Activated T-cell treated with anti-CD3 and anti-CD28 coated beads, Interleukin-2, amount 50 U/mL, for 1 hour (primary cell): ENCODE measurements at places on chromosomes 6 and 20.

- no peak for DNase-seq
Measured at GRCh38 chr6:87618531-87618930, 28.6 kb downstream of the ORC3 start.

GRCh38 chr6:70700922-70701876 lies 33.5 kb downstream of the SMAP1 start:
- DNase-seq = no peak

- no peak for DNase-seq
Measured at GRCh38 chr6:16754876-16755275, 6.4 kb downstream of the ATXN1 start.

GRCh38 chr20:32385541-32385940 lies 27.4 kb downstream of the ASXL1 start:
- no peak for DNase-seq

- no peak for DNase-seq
Measured at GRCh38 chr6:142684371-142684770, 260.6 kb downstream of the HIVEP2 start.

GRCh38 chr20:39698752-39699151 lies 736.6 kb downstream of the DHX35 start:
- DNase-seq = no peak

DNA sequence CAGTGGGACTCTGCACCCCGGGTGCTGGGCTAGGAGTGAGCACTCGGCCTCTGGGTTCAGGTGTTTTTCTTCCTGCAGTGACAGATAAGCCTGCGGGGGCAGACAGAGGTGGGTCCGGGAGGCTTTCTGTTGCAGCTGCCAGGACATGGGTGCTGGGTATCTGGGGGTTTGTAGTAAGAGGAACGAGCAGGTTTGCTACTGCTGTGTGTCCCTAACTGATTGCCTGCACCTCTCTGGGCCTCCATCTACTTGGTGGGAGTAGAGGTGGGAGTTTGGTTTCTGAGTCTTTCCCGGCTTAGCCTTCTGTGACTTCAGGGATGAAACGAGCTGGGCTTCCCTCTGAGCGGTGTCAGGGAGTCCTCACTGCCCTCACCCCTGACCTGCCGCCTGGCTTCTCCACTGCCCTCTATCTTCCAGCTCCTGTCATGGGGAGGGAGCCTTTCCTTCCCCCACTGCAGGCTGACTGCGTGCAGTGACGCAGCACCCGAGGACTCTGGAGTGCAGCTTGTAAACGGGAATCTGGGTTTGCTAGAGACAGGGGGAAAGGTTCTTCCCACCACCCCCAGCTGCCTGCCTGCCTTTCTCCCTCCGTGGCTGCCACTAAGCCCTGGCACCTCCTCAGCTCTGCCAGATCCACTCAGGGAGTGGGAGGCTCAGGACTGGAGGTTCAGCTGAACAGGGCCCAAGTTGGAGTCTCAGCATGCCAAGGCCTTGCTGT lies 6.7 kb downstream of the DLGAP4 start:
- no peak for DNase-seq

- DNase-seq = no peak
Measured at GRCh38 chr6:52305411-52305810, 20.9 kb upstream of the MCM3 start.

GRCh38 chr20:43191946-43192863 lies 2.5 kb upstream of the PTPRT start:
- DNase-seq = no peak

DNA sequence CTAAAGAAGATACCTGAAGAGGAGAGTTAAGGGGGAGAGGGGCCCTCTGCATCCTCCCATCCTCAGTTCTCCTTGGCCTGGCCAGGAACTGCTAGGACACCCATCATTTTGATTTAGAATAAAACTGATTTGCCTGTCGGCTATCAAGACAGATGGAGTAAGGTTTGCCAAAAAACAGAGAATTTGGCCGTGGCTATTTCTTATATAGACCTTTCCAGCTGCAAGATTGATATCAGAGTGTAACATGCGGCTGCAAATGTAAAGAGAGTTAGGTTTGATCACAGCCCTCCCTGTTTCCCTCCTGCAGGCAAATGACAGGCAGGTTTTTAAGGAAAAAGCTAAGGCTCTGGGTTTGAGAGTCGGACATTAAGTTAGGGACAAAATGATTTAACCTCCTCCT lies 226.6 kb upstream of the TAB2 start:
- DNase-seq = no peak

DNA sequence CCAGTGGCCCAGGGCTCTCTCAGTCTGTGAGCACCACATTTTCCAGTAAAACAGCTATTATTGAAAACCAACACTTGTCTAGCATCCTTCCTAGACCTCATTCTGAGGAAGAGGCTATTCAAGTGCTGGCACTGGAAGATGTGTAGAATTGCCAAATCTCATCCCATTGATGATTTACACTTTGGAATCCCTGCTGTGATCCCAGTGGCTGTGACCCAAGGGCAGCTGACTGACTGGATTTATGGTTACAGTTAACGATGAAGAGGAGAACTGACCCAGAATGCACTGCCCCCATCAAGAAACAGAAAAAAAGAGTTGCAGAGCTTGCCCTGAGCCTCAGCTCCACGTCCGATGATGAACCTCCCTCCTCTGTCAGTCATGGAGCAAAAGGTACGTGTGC lies 2.4 kb downstream of the CMTR1 start:
- no peak for DNase-seq

- no peak for DNase-seq
Measured at GRCh38 chr20:37502654-37503053, 18.4 kb upstream of the NNAT start.

DNA sequence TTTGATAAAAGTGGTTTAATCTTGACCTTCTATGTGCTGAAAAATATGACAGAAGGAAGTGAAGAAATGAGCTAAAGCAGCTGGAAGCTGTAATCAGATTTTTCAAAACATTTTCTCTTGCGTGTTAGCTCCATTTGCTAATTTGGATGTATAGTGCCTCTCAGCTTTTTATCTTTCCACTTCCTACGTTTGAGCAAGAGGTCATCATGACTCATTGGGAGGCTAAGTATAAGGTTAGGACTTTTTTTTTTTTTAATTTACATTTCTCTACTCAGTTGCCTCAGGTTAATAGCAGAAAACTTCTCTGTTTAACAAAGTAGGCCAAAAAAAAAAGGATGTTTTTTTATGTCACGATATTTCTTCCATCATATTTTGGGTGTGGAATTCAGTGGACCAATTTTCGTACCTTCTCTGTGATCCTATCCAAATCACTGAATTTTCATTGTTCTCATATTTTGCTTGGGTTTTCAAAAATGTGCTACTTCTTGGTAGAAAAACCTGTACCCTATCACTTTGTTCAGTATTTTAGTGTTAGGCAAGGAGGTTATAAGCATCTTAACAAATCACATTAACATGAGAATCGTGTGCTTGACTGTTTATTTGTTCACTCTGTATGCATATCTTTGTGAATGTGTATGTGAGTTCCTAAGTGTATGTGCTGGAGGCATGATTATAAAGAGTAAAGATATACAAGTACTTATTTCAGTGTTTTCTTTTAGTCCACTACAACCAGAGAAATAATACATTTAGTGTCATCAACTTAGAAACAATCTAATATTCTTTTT lies 1028.3 kb upstream of the EYS start:
- no peak for DNase-seq

- DNase-seq = no peak
Measured at GRCh38 chr6:11025921-11026635, 18.0 kb downstream of the ELOVL2 start.

DNA sequence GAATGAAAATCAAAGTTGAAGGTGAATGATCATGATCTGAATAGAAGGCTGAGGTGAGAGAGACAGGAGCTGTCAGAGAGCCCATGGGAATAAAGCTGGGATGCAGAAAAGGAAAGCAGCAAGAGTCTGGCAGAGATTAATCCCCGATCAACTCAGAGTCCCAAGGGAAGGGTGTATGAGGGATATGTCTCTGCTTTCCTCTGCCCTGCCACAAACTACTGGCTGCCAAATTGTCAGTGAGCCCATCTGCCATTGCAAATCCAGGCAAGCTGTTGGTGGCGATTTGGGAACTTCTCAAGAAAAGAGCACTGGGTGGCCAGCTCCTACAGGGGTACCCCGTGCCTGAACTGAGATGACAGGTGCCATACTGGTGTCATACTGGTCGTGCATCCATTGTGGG lies 705.5 kb upstream of the MAN1A1 start:
- DNase-seq = no peak

- DNase-seq = no peak
Measured at GRCh38 chr20:52874241-52874640, 97.9 kb upstream of the TSHZ2 start.

GRCh38 chr6:155936551-155936950 lies 480.9 kb upstream of the NOX3 start:
- DNase-seq = no peak

DNA sequence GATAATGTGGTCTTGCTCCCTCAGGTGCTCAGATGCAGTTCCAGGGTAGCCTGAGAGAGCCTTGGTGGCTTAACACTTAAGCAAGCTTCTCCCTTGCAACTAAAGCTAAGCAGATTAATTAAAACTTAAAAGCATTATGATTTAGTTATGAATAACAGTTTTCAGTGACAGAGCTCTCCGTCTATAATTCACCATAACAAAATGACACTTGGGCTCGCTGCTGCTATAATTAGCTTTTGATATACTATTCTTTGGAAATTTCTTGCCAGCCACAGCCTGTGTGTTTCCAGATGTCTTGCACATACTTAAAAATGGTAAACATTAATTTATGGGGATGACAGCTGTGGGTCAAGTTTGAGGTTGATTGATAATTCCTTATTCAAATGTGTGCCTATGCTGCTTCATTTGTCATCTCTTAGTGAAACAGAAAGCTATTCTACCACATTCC lies 380.5 kb downstream of the TFAP2B start:
- DNase-seq = no peak

GRCh38 chr6:151443454-151443853 lies 8.5 kb downstream of the RMND1 start:
- DNase-seq = no peak

DNA sequence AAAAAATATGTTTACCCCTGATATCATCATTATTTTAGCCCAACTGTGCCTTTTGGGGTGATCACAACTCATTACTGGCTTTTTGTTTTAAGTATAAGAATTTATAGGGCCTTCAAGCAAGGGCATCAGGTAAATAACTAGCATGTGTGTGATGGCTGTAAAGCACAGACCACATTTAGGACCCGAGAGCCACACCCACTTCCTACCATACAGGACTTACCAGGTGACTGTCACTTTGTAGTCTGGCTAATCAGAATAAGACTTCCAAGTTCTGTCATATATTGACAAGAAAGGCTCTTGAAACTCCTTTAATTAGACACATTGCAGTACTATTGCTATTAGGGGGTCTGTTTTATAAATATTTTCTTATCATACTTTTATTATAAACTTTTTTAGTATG lies 31.1 kb downstream of the TMEM242 start:
- no peak for DNase-seq

GRCh38 chr6:82145926-82146452 lies 101.6 kb downstream of the IBTK start:
- DNase-seq = no peak

DNA sequence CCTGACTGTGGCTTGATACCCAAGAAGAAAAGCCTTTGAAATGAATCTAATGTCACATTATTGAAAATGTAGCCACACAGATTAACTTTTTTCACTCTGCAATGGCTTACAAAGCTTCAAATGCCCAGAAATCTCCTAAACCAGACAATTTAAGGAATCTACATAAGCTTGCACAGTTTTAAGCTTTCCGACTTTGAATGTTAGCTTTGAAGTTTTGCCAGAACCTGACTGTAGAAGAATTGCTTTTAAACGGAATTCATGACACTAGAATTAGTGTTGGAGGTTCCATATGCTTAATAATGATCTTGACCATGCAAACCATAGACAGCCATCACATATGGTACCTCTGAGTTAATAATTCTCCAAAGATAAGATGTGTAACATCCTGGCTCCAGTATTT lies 798.5 kb upstream of the EPHA7 start:
- DNase-seq = no peak

GRCh38 chr6:70954750-70955149 lies 2.1 kb downstream of the B3GAT2 start:
- DNase-seq = no peak

- DNase-seq = no peak
Measured at GRCh38 chr20:59392736-59393135, 92.3 kb downstream of the EDN3 start.

DNA sequence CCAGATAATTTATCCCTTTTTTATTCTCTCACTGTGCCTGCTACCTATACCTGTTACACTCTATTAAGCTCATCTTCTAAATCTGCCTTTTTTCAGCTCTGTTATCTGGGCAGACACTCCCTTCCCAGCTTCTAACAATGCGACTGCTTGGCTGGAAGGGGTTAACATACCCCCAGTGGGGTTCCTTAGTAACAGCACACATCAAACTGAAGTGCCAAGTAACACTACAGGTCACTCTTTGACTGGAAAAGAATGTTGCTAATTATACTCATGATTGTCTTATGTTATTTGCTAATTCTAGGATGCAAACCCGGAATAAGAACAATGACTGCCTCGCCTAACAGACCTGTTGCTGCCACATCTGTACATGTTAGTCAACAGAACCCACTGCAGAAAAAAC lies 203.5 kb downstream of the EPM2A start:
- no peak for DNase-seq

GRCh38 chr6:30000156-30000791 lies 57.9 kb downstream of the HLA-A start:
- DNase-seq = no peak

DNA sequence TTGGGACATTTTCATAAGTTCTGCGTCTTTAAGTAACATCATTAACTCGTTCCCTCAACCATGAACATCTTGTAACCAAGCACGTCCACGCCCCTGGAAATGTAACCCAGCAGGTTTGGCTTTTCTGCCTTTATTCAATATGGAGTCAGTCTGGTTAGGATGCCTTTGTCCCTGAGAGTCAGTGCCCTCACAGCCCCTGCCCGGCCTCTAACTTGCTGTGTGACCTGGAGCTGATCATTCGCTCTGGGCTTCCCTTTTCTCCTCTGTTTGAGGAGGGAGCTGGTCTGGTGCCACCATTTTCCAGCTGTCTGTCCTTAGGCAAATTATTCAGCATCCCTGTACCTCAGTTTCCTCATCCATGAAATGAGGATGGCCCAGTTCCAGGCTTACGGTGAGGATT lies 26.5 kb upstream of the ANGPT4 start:
- no peak for DNase-seq

DNA sequence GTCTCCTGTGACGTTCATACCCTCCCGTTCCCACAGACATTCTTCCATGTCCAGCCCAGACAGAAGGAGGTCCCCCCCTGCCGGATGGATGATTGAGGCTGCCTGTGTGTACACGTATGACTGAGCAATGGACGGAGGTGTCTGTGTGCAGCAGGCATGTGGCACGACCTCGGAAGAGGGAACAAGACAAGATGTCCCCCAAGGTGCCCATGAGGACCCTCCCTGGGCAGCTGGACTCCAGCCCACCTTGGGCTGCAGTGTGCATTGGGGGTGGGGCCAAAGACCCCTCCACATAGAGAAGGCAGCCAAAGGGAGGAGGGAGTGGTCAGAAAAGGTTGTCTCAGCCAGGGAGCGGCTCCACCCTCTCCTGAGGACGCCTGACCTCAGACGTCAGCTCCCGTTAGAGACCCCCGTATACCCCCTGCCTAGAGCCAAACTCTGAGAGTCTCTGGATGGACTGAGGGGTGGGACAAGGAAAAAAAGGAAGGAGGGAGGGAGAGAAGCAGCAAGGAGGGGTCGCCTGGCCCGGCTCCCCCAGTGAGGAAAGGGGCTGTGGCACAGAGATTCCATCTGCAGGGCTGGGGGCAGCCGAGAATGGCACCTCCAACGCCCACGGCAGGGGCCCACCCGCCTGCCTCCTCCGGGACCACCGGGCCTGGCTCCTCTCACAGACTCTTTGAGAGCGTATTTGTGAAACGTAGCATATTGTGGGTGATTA lies 92.9 kb upstream of the BHLHE23 start:
- no peak for DNase-seq
